ENCODE measurements at places on chromosomes 1 and 21. TPM values are rescaled to one million over a fixed set of nuclear protein-coding genes. Genes with fewer than 3 reads are reported as not detected.

DNA sequence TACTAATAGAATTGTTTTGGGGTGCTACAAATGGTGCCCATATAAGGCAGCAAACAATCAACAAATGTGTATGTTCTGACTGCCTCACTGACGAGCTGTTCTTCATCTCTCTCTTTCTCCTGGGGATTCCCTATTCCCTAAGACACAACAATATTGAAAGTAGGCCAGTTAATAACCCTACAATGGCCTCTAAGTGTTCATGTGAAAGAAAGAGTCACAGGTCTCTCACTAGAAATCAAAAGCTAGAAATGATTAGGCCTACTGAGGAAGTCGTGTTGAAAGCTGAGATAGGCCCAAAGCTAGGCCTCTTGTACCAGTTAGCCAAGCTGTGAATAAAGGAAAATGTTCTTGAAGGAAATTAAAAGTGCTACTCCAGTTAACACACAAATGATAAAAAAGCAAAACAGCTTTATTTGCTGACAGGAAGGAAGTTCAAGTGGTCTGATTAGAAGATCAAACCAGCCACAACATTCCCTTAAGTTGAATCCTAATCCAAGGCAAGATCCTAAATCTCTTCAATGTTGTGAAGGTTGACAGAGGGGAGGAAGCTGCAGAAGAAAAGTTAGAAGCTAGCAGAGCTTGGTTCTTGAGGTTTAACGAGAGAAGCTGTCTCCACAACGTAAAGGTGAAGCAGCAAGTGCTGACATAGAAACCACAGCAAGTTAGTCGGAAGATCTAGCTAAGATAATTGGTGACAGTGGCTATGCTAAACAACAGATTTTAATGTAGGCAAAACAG lies 26.3 kb downstream of the ATP2B4 start:
- peaks cover 90% of the 10 kb centered on the region for H3K4me1 ChIP-seq
- H3K4me3 ChIP-seq = peak overlapping the region; percentile 69
- H3K27ac ChIP-seq = peak overlapping the region; percentile 94
- DNase-seq = peak; percentile 29
- no peaks in the 10 kb centered on the region for H3K36me3 ChIP-seq
- H3K27me3 ChIP-seq = no peaks in the 10 kb centered on the region

DNA sequence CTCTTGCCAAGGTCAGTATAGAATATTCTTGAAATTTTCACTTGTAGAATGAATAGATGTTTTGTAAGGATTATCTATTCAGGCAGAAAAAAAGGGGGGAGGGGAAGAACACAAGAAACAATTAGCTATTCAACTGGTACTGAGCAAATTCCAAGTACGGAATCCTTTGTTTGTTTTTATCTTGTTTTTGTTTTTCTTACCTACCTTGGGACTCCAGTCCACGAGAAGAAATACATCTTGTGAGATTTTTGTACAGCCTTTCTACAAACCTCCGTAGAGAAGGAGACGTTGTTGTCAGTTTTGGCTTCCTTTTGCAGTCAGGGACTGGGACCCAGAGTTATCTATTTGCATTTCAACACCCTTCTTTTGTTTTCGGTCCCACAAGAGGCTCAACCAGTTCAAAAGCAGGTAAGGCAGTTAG lies 36.0 kb downstream of the ZNF281 start:
- H3K27ac ChIP-seq = no peak overlapping the region
- H3K4me1 ChIP-seq = peaks cover 6% of the 10 kb centered on the region
- H3K4me3 ChIP-seq = no peak overlapping the region

- H3K4me1 ChIP-seq = no peaks in the 10 kb centered on the region
- H3K27me3 ChIP-seq = no peaks in the 10 kb centered on the region
- H3K36me3 ChIP-seq = no peaks in the 10 kb centered on the region
- DNase-seq = no peak
- no peak overlapping the region for H3K4me3 ChIP-seq
These were observed 30.6 kb upstream of the USP24 start for GRCh38 chr1:55245781-55246180.

GRCh38 chr1:180234369-180235076 lies 4.5 kb downstream of the LHX4 start:
- H3K36me3 ChIP-seq = no peaks in the 10 kb centered on the region
- no peak overlapping the region for H3K27ac ChIP-seq
- no peak for DNase-seq

DNA sequence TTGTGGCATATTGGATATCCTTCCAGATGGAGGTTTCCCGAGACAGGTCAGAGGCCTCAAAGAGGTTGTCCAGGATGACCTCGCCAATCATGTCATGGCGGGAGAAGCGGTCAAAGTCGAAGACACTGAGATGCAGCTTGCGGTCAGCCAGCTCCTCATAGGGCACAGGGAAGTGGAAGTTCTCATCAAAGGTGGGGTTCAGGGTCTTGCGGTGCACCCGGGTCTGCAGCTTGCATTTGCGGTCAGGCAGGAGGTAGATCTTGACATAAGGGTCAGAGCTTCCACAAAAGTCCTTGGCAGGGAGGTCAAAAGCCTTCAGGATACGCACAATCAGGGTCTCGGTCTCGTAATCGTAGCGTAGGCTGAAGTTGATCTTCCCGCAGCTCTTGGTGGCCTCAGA lies 16.2 kb downstream of the SYT6 start:
- no peak overlapping the region for H3K27ac ChIP-seq
- H3K4me3 ChIP-seq = no peak overlapping the region
- H3K36me3 ChIP-seq = no peaks in the 10 kb centered on the region
- H3K4me1 ChIP-seq = no peaks in the 10 kb centered on the region
- DNase-seq = no peak
- H3K27me3 ChIP-seq = peaks cover 6% of the 10 kb centered on the region

GRCh38 chr21:46363698-46364097 lies 39.7 kb downstream of the PCNT start:
- no peak overlapping the region for H3K27ac ChIP-seq
- H3K36me3 ChIP-seq = peaks cover 7% of the 10 kb centered on the region
- no peaks in the 10 kb centered on the region for H3K27me3 ChIP-seq
- no peak for DNase-seq
- H3K4me1 ChIP-seq = peaks cover 17% of the 10 kb centered on the region

DNA sequence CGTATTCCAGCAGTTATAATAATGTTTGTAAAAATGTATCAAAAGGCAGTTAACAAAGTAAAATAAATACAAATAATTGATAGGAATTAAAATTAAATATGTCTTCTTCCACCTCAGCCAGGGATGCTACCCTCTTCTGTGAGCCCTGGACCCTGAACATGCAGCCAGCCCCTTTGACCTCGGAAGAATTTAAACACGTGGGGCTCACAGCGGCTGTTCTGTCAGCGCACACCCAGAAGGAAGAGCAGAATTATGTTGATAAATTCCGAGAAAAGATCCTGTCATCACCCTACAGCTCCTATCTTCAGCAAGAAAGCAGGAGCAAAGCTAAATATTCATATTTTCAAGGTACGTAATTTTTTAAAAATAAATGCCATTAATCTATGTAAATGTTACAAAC lies 26.5 kb downstream of the UTS2 start:
- DNase-seq = no peak
- H3K4me1 ChIP-seq = no peaks in the 10 kb centered on the region
- peak overlapping the region; percentile 79 for H3K4me3 ChIP-seq
- no peaks in the 10 kb centered on the region for H3K27me3 ChIP-seq
- H3K36me3 ChIP-seq = no peaks in the 10 kb centered on the region

- H3K36me3 ChIP-seq = peaks cover 9% of the 10 kb centered on the region
- no peaks in the 10 kb centered on the region for H3K27me3 ChIP-seq
- H3K4me3 ChIP-seq = peak within 1 kb of the TSS; percentile 84
- DNase-seq = peak; percentile 83
- peak within 1 kb of the TSS; percentile 54 for H3K27ac ChIP-seq
These were observed at the start of gene MARCKSL1 for GRCh38 chr1:32335790-32336590. TSS of gene MARCKSL1 (minus strand) at chr1:32336233. CDS start at chr1:32336033, 200 bp downstream.

DNA sequence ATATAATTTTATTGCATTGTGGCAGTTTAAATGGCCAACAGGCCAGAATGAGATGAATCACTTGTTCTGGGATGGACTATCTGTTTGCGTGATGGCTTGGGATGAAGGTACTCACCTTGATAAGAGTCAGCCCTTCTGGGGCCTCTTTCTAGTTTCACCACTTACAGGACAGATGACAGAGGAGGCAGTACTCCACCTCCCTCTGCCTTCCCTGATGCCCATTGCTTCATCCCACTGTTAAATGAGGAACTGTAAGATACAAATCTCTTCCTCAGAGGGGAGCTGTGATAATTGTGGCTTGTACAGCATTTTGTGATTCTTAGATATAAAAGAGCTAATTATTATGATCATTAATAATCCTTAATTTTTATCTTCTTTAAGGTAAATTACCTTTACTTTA lies 3.7 kb upstream of the TCHH start:
- no peaks in the 10 kb centered on the region for H3K36me3 ChIP-seq
- no peak overlapping the region for H3K27ac ChIP-seq
- H3K4me1 ChIP-seq = no peaks in the 10 kb centered on the region
- no peak for DNase-seq

Gene SLC44A3
- not detected for total RNA-seq

DNA sequence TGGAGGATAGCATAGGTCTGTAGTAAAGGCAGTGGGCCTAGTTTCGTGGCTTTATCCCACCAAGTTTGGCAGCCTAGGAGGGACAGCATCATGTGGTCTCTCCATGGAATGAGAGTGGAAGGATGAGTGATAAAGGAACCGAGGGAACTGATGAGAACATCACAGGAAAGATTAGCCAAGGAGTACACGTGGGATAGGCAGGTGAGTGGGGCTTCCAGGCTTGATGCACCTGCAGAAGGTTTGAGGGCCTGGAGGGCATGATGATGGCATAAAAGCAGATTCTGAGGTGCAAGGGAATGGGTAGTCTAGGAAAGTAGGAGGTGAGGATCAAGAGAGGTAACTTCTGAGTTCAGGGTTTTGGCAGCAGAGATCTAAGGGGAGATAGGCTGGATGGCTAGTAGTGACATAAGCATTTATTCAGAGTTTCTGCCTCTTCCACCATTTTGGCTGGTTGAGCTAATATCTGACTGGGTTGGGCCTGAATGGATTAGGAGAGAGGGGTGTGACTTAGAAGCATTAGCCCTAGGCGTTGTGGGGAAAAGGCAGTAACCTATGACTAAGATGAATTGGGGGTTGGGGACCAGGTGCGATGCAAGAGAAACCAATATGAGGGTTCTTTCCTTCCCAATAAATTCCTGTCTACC lies 9.1 kb downstream of the PTGFRN start:
- DNase-seq = no peak
- H3K27me3 ChIP-seq = no peaks in the 10 kb centered on the region
- H3K4me1 ChIP-seq = peaks cover 26% of the 10 kb centered on the region
- H3K4me3 ChIP-seq = no peak overlapping the region
- H3K36me3 ChIP-seq = no peaks in the 10 kb centered on the region

Gene IL10RB
- total RNA-seq = 44.0 TPM

- no peak for DNase-seq
- H3K27me3 ChIP-seq = peaks cover under 1% of the 10 kb centered on the region
- H3K4me3 ChIP-seq = no peak overlapping the region
- no peak overlapping the region for H3K27ac ChIP-seq
These were observed 39.7 kb downstream of the BACE2 start for GRCh38 chr21:41207401-41208375.

DNA sequence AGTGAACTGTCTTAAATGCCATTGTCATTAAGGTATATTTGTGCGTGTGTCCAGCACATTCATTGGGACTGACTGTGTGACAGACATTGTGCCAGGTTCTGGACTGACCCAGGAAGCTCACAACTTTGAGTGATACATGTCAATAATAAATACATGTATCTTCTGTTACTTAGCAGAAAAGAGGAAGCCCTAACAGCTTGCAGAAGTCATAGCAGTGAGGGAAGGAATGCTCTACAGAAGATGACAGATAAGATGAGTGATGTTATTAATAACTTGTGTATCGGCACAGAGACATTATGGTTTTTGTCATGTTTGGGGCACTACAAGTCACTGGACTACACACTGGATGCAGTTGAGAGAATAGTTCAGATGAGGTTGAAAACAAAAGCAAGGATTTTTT lies 1.2 kb upstream of the SRSF11 start:
- DNase-seq = no peak
- no peaks in the 10 kb centered on the region for H3K27me3 ChIP-seq
- peaks cover 35% of the 10 kb centered on the region for H3K36me3 ChIP-seq
- H3K27ac ChIP-seq = peak overlapping the region; percentile 94

DNA sequence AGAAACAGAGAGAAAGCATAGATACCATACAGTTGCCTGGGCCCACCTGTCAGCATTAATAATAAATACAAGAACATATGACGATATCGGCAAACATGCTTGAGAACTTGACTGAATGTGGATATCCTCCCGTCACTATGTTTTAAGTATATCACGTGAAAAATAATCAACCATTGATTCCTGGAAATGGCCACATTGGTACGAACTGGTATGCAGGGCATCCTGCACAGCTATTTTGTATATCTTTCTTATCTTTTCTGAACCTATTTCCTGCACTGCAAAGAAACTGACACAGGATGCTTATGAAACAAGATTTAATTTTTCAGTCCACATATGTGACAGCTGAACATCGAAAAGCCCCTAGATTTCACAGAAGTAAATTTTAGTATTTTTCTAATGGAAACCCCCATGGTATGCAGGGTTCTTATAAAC lies 22.8 kb upstream of the RGS1 start:
- peaks cover 46% of the 10 kb centered on the region for H3K4me1 ChIP-seq
- peak overlapping the region; percentile 77 for H3K27ac ChIP-seq
- peak overlapping the region; percentile 69 for H3K4me3 ChIP-seq
- DNase-seq = no peak
- H3K27me3 ChIP-seq = no peaks in the 10 kb centered on the region
- H3K36me3 ChIP-seq = no peaks in the 10 kb centered on the region

DNA sequence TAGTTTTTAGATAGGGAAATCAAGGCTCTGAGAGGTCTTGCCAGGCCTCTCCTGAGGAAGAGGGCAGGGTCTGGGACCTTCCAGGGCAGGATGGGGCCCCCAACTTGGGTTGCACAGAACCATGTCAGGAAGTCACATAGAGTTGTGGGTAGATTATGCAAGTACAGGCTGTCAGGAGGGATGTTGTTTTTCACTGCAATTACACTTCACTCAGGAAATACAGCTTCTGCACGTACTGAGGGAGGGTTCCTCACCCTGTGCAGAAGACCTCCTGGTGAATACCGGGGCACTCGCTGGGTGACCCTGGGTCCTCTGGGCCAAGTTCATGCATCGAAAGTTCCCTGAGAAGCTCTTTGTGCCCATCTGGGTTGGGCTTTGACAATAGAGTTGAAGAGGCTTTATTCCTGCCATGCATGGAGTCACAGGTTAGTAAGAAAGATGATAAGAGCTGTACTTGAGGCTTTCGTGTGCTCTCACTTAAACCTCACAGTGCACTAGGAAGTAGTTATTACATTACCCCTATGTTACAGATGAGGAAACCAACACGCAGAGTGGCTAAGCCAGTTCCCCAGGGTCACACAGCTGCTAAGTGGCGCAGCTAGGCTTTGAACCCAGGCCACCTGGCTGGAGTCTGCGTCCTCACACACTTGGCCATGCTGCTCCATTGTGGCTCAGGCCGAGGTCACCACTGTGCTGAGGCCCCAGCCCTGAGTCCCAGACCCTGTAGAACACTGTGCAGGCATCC lies 16.2 kb upstream of the TNFRSF1B start:
- no peak for DNase-seq
- peaks cover 89% of the 10 kb centered on the region for H3K4me1 ChIP-seq
- peak overlapping the region; percentile 93 for H3K27ac ChIP-seq
- peak overlapping the region; percentile 61 for H3K4me3 ChIP-seq
- peaks cover 11% of the 10 kb centered on the region for H3K36me3 ChIP-seq
